Cerebellar nuclear complex (tissue), 1 donor: ENCODE measurements at places on chromosomes 2 and 18.

DNA sequence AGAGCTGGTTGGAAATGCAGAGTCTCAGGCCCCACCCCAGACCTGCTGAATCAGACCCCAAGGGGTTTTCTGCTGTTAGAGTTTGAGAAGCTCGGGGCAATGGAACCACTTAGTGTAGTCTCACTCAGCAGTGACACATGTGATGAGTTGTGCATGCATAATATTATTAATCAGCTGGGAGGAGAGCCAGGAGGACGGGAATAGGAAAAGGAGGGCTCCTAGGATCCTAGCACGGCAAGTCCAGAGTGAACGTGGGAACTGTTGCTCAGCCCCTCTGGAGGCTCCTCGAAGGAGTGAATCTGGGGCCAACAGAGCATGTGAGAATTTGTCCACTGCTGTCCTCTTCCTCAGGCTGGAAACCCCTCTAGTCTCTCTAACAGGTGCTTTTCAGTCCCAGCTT lies 87.1 kb downstream of the HS1BP3 start:
- DNase-seq, result no peak

- no peak for DNase-seq
Observed at GRCh38 chr2:138531913-138532312, 30.3 kb downstream of the SPOPL start.

GRCh38 chr2:69118609-69119008 lies 105.6 kb downstream of the ANTXR1 start:
- DNase-seq, result no peak

DNA sequence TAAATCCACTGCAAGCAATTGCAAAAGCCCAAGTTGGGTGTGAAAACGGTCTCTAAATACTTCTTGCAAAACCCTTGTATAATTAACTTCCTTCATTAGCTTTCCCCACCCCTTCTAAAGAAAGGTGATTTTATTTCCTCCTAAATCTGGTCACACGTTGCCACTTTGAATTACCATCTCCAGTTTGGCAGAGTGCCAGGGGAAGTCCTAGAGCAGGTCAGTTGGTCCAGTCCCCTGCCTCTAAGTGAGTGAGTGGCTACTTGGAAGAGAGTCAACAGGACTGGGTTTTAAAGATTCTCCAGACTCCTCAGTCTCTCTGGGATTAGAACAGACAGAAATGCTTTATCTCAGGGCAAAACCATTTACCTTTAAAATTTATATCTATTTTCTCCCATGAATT lies 18.7 kb upstream of the LYPD6B start:
- no peak for DNase-seq

DNA sequence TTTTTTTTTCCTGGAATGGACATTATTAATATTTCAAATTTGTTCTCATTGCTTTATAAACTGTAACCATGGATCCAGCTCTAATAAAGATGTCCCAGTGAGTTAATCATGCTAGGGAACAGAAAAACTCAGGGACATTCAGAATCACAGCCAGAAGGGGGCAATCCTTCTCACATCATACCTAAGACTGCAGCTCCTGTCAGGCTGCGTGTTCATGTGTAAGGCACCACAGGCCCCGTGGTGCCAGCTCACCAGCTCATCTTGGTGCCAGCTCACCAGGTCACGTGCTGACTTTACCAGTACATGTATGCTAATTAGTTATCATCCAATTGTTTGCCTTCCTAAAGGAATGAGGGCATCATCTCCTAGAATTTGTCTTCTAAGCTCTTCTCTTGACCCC lies 84.7 kb upstream of the NEDD4L start:
- no peak for DNase-seq
